H4 (cell line): ENCODE measurements at places on chromosomes 1 and 21. TPM values are rescaled to one million over a fixed set of nuclear protein-coding genes. Genes with fewer than 3 reads are reported as not detected.

GRCh38 chr1:168918860-168919741 is 187.4 kb upstream of the ATP1B1 start:
- no peak for DNase-seq

- DNase-seq = no peak
These were observed 2.6 kb upstream of the MYOG start for GRCh38 chr1:203088441-203088840.

- no peak for DNase-seq
These were observed 7.5 kb downstream of the PFKFB2 start for GRCh38 chr1:207060596-207060995.

DNA sequence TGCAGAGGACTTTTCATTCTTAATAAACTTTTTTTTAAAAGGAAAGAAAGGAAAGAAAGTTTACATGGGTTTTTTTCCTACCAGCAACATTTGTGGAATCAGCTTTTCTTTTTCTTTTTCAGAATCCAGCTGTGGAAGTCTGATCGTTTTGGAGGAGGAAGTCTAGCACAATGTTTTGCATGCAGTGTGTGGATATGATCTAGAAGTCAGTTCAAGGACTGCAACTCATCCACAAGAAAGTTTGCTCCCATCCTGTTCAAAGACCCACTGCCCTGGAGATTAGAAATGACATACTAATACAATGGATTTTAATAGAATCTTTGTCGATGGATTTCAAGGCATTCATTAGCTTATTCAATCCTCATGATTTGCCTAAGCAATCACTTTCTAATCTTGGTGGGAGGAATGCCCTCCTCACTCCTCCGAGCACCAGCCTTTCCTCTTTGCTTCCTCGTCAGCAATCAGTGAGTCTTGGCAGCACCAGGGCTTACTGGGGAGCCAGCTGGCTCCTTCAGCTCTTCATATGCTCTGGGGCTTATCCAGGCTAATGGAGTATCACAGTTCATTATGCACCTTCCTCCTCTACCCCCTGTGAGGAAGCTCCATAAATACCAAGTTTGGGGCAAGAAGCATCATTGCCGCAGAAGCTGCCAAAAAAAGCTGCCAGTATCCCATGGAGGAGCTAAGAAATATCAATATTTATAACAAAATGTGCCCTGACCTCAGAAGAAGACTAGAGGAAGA is 392.3 kb upstream of the PKN2 start:
- no peak for DNase-seq

GRCh38 chr1:62271134-62271533 is 48.1 kb downstream of the KANK4 start:
- DNase-seq = no peak

DNA sequence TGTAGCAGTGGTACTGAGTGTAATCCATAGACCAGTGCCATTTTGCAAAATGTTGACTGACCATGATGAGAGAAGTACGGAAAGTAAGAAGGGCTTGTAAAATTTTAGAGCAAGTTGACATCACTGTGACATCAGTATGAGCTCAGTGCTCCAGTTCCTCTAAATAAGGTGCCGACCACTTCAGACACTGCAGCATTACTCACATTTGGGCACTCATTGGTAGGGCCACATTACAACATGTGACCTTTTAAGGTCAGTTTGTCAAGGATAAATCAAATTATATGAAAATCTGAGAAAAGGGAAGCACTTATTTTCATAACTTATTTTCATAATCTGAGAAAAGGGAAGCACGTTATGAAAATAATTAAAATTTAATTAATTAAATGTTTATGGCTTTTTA is 128.0 kb upstream of the ERG start:
- DNase-seq = no peak

DNA sequence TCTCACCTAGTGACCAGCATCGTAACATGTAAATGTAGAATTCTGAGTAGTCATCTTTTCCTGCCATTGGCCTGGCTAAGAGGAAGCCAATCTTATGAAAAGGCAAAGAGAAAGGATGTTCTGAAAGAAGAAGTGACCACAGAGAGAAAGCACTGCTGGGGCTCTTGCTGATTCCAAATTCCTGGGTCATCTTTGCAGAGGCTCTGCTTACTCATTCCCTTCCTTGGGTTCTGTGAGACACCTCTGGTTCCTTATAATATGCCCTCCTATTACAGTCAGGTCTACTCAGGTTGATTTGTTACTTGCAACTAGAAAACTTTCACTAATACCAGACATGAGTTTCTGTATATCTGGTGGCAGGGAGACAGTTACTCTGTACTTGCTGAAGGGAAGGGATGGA is 198.8 kb upstream of the C8B start:
- no peak for DNase-seq

- DNase-seq = no peak
These were observed 11.4 kb downstream of the AGMAT start for GRCh38 chr1:15573477-15573876.

DNA sequence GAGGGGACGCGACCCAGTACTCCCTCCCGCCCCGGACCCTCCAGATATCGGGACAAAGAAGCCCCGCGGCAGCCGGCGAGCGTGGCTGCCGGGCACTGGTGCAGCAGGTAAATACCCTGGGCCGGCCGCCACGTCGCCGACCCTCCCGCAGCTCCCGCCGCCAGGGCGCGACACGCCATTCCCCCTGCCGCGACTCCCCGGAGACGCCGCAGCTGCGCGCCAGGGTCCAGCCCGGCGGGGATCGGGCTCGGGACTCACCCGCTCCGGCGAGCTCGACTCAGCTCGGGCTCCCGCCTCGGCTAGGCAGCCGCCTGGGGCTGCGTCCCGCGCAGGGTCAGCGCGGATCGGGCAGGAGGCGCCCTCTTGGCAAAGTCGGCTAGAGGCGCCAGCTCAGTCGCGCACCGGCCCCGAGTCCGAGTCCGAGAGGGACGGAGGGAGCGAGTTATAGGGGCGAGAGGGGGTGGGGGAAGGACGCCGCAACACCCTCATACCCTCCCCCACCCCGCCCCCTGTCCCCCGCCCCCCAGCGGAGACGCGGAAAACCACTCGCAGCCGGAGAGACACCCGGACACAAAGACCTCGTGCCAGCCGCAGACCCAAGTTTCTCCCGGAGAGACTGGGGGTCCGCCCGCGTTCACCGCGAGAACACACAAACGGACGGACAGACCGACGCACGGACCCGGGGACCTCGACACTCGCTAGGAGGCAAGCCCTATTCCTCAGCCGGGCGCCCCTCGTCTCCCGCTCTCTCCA is 985 bp downstream of the SYT6 start:
- DNase-seq = no peak

DNA sequence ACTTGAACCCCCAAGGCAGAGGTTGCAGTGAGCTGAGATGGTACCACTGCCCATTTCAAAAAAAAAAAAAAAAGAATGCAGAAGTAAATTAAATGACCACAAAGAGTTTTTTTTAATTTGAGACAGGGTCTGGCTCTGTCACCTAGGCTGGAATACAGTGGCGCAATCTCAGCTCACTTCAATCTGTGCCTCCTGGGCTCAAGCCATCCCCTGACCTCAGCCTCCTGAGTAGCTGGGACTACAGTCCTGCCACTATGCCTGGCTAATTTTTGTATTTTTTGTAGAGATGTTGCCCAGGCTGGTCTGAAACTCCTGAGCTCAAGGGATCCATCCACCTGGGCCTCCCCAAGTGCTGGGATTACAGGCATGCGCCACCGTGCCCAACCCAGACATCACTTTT is 20.2 kb upstream of the GPR157 start:
- no peak for DNase-seq

DNA sequence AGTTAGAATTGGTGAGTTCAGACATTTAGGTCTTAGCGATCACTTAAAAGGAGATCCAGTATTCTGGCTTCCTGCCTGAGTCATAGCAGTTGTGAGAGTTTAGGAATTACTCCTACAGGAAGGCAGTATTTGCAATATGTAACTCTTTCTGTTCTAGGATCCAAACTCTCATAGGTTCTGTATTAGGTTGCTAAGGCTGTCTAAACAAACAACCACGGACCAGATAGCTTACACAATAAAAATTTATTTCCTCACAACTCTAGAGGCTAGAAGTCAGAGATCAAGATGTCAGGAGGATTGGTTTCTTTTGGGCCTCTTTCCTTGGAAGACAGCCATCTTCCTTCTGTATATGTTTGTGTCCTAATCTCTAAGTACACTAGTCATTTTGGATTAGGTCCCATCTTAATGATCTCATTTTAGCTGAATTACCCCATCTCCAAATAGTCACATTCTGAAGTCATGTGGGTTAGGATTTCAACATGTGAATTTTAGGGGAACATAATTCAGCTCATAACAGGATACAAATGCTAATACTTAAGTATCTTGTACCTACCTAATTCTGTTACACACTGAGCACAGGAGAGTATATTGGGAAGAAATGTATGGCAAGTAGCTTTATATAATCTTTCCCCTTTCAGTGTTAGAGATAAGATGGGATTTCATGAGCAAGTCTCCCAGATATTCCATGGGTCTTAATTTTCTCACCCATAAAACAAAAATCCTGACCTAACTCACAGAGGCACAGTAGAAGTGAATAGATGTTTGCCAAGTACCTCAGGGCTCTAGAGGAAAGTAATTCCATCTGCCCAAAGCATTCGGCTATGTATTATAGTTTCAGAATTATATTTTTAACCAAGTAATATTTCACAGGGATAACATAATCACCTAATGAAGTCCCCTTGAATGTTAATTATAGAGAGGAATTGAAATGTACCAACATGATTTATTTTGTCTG is 144.4 kb downstream of the PTBP2 start:
- DNase-seq = peak; percentile 70

GRCh38 chr1:245598524-245599305 is 443.9 kb downstream of the KIF26B start:
- no peak for DNase-seq

DNA sequence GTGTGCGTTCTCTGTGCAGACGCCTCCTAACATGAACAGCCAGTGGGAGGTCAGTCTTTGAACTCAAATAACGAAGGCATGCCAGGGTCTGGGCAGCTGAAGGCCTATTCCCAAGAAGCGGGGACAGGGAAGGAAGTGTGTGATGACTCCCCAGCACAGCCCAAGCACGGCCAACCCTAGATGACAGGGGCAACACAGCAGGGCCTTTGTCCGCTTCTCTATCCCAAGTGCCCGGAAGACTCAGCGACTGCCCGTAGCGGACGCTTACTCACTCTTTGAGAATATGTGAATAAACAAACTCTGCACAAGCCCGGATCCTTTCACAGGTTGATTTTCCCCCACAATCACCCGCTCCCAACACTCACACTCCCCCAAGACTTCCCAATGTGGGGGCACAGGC is 11.2 kb downstream of the C1orf198 start:
- DNase-seq = peak; percentile 37

GRCh38 chr1:20733360-20733975 is 965 bp upstream of the SH2D5 start:
- no peak for DNase-seq

- no peak for DNase-seq
These were observed 109.9 kb downstream of the LACTBL1 start for GRCh38 chr1:22862752-22863151.

GRCh38 chr1:66788231-66788939 is 12.7 kb downstream of the INSL5 start:
- no peak for DNase-seq

DNA sequence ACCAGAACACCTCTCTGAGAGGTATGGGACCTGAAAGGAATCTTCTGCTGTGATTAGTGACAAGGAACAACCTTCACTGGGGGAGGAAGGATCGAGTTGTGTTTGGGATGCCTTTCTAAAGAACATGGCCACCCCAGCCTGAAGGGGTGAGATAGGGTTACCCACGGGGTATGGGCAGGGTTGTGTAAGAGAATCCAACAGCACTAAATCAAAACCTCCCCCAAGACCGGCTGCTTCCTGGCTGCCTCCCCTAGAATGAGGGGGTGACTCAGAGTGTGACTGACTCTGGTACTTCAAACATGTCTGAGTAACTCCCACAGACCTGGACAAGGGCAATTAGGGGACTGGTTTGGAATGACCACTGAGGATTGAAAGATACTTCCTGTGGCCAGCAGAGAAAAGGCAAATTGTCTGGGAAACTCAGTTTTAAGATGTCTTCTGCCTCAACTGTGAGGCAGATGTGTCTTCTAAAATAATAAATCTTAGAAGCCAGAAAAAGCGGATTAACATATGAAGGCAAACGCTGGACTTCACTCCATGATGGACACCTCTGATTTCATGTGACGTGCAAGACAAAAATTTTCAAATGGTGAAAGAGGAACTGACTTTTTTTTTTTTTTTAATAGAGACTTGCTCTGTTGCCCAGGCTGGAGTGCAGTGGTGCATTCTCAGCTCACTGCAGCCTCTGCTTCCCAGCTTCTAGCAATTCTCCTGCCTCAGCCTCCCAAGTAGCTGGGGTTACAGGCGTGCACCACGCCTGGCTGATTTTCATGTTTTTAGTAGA is 6.7 kb upstream of the PTPN14 start:
- peak; percentile 35 for DNase-seq

DNA sequence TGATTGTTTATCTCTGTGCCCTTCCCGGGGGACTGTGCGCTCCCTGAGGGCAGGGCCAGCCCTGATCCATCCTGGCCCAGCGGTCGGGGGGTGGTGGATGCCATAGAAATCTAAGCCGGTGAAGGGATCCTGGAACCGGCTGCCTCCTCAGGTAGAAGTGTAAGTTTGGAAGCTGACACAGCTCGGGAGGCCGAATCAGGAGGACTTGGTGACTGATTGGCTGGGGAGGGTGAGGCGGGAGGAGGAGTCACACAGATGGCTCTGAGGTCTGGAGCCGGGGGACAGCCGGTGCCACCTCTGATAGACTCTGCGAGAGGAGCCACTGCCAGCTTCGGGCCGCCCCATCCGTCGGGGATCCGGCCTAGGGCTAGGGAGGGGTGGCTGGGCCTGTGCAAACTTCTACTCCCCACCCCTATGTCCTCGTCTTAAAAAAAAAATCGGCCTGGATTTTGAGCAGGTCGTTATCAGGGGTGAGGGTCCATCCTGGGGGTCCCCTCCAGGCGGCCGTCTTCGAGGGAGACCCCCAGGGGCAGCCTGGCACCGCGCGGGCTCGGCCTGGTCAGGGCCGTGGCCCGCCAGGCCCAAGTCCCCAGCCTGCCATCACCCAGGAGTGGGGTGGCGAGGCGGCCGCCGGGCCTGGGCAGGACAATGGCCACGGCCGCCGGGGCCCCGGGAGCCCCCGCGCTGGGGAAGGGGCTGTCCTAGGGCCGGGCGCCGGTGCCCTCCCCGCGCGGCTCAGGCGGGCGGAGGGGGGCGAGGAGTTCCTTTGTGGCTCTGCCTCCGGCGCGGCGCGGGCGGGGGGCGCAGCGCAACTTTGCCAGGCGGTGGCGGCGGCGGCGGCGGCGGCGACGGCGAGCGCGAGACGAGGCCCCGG is 708 bp upstream of the ZNF362 start:
- DNase-seq = no peak

GRCh38 chr1:206715552-206716158 is 30.9 kb downstream of the MAPKAPK2 start:
- no peak for DNase-seq

- DNase-seq = no peak
These were observed 6.3 kb upstream of the FOXO6 start for GRCh38 chr1:41354956-41355355.

- no peak for DNase-seq
These were observed 324.3 kb downstream of the TGFB2 start for GRCh38 chr1:218669431-218669830.

SPRR2B gene
- not detected in 2 replicates for total RNA-seq

MIXL1 gene
- not detected in 2 replicates for total RNA-seq

MAP3K7CL gene
- total RNA-seq = 2.9 and 4.0 TPM in 2 replicates

SCAF4 gene
- 1.6 and 3.1 TPM in 2 replicates for total RNA-seq

EPHA2 gene
- total RNA-seq = 10.1 and 14.2 TPM in 2 replicates

MSH4 gene
- total RNA-seq = not detected in 2 replicates

KCNJ9 gene
- not detected in 2 replicates for total RNA-seq

KIF26B gene
- 14.3 and 14.7 TPM in 2 replicates for total RNA-seq

ASB17 gene
- not detected in 2 replicates for total RNA-seq

TACSTD2 gene
- total RNA-seq = not detected in 2 replicates

PRPF38B gene
- 5.3 and 7.6 TPM in 2 replicates for total RNA-seq
